ENCODE measurements at places on chromosomes 13 and 19.
A peak's percentile ranks its signal among the peaks of the same experiment; 100 is the strongest.

DNA sequence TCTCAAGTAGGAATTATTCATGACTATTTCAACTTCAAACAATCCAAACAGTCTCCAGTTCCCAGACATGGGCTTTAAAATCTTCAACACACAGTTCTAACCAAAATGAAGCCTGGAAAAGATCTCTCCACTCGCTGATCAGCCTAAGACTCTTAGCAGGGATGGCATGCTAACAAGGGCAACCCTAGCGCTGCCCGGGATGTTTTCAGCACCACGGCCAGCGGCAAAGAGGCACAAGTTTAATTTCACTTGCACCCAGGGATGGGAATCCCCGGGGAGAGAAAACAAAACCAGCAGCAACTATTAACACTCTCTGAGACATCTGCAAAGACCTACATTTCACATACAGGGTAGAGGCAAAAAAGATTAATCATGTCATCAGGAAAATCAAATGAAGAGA lies 43.0 kb downstream of the CACNA1A start:
- no peak for DNase-seq

GRCh38 chr13:90455823-90456222 lies 891.7 kb upstream of the MIR17HG start:
- DNase-seq: no peak

GRCh38 chr19:16118489-16119033 lies 6.9 kb downstream of the RAB8A start:
- DNase-seq: peak; percentile 34

DNA sequence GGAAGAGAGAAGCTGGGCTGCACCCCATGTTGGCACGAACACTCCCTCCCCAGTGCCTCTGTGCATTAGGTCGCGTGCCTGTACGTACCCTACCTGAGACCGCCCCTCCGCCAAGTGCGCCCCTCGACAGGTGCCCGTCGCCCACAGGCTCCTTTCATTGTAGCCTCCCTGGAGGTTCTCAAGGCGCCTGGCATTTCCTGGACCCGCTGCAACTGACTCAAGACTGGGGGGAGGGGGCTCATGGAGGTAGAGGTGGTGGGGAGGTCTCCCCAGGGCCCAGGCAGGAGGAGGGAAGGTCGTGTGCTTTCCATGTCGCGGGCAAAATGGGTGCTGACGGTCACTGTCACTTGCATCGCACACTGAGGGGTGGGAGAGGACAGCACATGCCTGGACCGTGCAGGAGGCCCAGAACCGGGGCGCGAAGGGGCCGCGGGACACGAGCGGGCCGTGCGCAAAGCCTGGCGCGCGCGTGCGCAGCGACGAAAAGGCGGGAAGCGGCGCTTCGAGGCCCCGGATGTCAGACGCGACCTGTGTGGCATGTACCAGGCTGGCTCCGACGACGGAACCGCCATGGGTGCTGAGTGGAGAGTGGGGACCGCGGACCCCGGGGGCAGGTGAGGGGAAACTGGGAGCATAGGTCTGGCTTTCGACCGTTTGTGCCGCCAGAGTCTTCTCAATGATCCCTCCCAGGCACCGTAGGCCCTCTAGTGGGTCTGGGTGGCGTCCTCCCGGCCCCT lies 16.5 kb downstream of the NFIX start:
- no peak for DNase-seq

- DNase-seq: peak; percentile 67
Measured at GRCh38 chr19:50330365-50331078, 1.3 kb upstream of the KCNC3 start.

GRCh38 chr13:40790154-40790616 lies 774 bp downstream of the SLC25A15 start:
- DNase-seq: no peak

DNA sequence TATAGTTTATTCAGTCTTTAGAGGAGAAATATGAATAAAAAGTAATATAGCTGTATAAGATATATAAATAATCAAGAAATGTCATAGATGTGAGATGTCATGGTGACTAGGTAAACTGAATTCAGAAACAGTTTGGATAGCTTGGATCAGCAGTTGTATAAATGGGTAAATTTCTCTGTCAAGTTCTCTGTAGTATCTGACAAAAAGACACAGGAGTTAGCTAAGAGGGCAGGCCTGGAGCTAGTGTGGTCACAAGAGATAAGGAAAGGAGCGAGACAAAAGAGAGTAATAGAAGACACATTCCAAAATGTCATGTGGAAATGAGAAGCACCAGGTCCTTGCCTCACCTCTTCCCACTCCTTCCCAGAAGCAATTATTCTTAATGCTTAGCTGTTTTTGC lies 349.0 kb downstream of the LMO7 start:
- DNase-seq: no peak

GRCh38 chr13:95982144-95982543 lies 71.1 kb downstream of the UGGT2 start:
- DNase-seq: no peak

- DNase-seq: no peak
Measured at GRCh38 chr13:33311040-33311439, 25.5 kb upstream of the STARD13 start.

GRCh38 chr13:28744656-28745055 lies 25.9 kb upstream of the SLC46A3 start:
- no peak for DNase-seq

DNA sequence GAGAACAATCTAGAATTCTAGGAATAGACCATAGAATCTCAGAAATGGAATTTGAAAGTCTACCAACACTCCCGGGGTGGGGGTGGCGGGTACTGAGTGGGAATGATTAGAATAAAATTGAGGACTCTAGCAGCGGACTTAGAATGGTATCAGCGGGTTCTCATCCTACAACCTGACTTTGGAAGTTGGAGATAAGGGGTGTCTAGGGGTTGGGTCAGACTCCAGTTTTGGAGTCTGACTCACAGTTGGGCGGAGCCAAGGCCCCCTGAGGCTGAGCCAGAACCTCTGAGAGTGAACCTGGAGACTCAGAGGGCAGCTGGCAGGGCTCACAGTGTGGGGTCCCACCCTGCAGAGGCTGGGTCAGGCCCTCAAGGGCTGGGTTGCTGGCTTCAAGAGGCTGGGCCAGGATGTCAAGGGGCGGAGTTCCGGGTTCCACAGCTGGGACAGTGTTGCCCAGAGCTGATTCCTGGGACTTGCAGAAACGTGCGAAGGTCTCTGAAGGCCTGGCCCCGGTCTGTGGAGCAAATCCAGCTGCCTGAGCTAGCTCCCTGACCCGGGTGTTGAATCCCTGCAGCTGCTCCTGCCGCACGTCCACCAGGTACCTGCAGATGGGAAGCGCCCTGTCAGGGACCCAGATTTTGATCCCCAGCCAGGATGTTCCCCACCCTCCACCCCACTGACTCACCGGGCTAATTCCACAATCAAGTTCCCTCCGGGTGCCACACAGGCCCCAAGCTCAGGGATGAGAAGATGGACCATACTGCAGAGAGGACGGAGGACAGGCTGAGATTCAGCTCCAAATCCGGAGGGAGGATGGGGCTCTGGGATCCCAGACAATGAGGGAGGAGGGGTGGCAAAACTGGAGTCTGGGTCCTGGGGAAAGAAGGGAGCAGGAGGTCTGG lies 1.6 kb upstream of the TNNI3 start:
- DNase-seq: no peak

- DNase-seq: no peak
Measured at GRCh38 chr13:45441633-45442032, 23.1 kb upstream of the COG3 start.

DNA sequence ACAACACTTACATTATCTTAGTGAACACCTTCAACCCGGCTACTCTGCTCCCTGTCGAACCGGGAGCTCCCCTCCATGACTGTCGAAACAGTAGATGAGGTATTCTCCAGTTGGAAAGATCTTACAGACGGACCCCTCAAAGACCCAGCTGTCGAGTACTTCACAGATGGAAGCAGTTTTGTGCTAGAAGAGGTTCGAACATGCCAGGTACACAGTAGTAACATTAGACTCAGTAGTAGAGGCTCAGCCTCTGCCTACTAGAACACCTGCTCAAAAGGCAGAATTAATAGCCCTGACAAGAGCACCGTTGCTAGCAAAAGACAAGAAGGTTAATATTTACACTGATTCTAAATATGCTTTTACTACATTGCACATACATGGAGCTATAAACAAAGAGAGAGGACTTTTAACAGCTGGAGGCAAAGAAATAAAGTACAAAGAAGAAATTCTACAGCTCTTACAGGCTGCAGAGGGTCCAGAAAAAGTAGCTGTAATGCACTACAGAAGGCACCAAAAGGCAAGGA lies 13.6 kb upstream of the SLC15A1 start:
- DNase-seq: no peak

DNA sequence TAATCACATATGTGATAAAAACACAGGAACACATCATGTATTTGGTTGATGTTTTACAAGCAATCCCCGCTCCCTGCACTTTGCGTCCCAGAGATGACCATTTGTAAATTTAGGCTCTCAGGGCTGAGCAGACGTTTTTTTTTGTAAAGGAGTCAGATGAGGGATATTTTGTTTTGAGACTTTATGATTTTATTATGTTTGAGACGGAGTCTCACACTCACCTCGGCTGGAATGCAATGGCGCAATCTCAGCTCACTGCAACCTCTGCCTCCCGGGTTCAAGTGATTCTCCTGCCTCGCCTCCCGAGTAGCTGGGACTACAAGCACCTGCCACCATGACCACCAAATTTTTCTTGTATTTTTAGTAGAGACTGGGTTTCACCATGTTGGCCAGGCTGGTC lies 1.4 kb downstream of the TLE6 start:
- DNase-seq: no peak

DNA sequence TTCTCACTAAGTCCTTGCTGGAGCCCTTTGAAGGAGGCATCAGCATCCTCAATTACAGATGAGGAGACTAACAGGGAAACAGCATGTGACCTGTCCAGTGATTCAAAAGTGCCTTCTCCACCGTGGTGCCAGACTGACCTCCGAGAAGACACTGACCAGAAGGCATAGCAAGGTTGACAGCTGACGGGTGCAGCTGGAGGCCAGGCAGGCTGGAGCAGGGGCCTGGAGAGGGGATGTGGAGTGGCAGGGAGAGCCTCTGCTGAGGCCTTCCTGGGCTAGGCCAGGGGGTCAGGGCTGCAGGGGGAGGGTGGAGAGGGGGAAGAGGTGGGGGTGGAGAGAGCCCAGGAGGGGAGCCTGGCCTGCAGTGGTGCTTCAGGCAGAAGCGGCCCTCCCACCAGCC lies 66.3 kb downstream of the KCTD15 start:
- no peak for DNase-seq

DNA sequence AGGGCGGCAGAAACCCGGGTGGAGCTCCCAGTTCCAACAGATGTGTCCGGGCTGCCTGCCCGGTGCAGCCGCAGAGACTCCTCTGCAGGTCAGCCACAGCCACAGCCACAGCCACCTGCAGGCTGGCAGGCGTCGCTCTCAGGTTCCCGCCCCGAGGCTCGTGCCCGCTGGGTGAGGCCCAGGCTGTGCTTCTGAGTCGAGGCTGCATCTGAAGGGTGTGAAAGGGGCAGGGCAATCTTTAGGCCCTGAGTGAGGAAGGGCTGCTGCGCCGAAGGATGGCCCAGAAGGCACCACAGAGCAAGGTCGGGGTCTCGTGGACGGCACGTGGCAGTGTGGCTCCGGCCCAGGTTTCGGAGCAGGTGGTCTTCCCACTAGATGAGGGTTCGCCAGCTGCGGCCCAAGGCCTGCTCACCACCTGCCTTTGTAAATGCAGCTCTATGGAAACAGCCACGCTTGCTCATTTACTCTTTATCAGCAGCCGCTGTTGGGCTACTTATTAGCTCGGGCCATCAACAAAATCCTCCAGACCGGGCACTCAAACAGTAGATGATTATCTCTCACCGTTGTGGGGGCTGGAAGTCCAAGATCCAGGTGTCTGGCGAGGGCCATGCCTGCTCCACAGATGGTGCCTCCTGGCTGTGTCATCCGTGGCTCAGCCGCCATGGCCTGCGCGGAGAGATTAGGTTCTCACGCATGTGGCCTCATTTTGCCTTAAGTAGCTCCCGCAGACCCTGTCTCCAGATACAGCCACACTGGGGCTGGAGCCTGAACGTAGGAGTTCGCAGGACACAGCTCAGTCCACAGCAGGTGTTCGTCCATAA lies 40.3 kb upstream of the TFDP1 start:
- DNase-seq: no peak

GRCh38 chr13:104004572-104004971 lies 938.4 kb upstream of the SLC10A2 start:
- DNase-seq: no peak

- DNase-seq: peak; percentile 48
Measured at GRCh38 chr19:41753936-41754529, 1.3 kb upstream of the CEACAM6 start.

GRCh38 chr13:36370108-36370429 lies 23.9 kb upstream of the SPART start:
- DNase-seq: no peak

GRCh38 chr13:40432018-40432978 lies 234.1 kb downstream of the FOXO1 start:
- DNase-seq: no peak

GRCh38 chr19:4987256-4987655 lies 18.3 kb downstream of the KDM4B start:
- DNase-seq: no peak

- DNase-seq: no peak
Measured at GRCh38 chr19:15640904-15641597, 354 bp downstream of the CYP4F3 start.

DNA sequence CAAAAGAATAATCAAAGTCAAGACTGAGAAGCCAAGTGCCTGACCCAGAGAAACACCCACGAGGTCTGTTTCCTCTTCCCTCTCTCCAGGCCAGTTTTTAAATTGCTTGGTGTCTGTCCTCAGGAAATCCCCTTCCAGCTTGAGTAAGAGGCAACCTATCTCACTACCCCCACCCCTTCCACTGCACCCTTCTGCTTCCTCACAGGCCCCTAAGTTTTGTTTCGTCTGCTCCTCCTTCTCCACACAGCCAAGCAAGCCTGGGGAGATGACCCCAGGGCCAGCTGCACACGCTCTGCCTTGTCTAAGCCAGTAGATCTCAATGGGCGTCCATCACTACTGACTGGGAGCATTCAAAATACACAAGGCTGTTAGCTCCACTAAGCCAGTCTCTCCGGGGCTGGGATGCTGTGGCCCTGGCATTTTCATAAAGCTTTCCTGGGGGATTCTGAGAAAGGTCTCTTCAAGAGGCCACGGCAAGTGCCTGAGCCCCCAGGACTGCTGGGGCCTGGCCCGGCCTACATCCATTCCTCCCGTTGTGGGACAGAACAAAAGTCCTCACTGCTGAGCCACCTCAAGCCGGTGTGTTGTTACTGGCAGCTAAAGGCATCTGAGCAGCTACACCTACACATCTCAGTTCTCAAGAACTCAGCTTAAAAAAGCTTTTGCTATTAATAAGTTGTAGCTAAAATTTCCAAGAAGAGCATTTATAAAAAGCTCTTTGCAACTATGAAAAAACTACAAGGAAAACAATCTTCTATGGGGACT lies 14.9 kb upstream of the IL4I1 start:
- no peak for DNase-seq

DNA sequence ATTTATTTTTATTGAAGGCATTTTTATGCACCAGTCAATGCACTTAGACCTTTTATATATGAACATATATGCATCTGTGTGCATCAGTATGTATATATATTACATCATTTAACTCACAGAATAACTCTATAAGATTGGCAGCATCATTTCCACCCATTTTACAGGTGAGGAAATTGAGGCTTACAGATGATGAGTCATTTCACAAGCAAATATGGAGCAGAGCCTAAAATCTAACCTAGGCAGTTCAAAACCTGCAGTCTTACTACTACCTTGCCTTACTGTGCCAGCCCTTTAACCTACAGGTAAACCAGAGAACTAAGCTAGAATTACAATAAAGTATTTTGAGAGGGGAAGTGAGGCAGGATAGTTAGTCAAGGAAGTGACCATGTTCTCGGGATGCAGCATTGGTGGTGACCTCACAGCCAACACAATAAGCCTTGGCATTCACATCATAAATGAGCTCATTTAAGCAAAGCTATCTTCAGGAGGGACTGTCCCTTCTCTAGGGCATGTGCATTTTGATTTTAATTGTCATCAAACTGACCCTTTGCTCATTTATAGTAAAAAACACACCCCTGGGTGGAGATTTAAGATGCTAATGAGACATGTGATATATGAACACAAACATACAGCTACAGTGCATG lies 274.3 kb downstream of the DCLK1 start:
- no peak for DNase-seq
